SK-N-SH treated with all-trans-retinoic acid at 6 μM for 48 hours (cell line): ENCODE measurements at places on chromosomes 5 and 9.

DNA sequence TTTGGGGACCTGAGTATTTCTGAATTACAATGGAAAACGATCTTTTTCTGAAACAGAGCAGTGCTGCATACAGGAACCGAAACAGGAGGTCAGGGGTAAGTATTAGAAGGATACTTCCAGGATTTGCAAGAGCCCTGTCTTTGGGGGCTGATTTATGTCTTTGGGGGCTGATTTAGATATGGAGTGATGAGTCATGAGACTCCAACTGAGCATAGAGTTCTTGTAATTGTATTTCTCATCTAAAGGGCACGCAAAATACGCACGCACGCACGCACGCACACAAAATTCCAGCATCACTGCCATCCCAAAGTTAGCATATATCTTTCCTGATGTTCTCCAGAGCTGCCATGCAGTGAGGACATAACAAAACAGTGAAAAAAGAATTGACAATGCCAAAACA lies 414.8 kb upstream of the CCNH start:
- ATAC-seq = no peak

- ATAC-seq = peak; percentile 83
Measured at GRCh38 chr9:34929506-34930102, 28.5 kb upstream of the PHF24 start.

GRCh38 chr5:151233616-151234085 lies 9.8 kb upstream of the CCDC69 start:
- no peak for ATAC-seq

- ATAC-seq = peak; percentile 27; the same call in 2 of the 3 replicates
Measured at GRCh38 chr9:122040561-122041242, 52.4 kb downstream of the TTLL11 start.

DNA sequence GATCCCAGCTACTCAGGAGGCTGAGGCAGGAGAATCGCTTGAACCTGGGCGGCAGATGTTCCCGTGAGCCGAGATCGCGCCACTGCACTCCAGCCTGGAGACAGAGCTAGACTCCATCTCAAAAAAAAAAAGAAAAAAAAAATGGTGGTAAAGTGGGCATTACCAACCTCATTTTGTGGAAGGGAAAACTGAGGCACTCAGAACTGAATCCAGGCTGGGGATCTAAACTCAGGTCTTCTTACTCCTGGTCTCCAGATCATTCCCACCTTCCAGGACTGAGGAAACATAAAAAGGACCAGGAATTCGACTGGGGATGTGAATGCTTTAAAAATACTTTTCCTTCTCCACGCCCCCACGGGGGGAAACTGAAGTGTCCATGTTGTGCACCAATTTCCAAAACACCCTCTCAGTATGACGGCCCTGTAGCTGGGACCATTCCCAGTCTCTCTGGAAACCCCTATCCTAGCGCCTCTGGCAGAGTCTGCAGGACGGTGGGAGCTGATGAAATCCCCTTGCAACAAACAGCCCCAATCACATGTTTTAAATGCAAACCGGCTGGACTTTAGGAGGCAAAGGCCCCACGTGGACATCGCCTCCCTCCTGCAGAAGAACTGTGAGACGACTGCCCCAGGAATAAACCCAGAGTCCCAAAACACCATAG lies 8.9 kb upstream of the AKNA start:
- no peak for ATAC-seq

DNA sequence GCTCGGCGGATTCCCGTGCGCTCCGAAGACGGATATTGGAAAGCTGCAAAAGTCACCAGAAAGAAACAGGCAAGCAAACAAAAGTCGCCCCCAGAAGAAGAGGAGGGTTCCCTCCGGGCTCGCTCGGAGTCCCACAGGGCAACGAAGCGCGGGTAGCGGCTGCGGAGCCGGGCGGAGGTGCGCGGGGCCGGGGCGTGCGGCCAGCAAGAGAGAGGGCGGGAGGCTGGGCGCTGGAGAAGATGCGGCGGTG lies at the start of gene FBN2:
Gene FBN2 (minus strand): TSS at position 246 of the 250 bp plus-strand sequence. CDS start 642 bp downstream, outside the sequence.
- ATAC-seq = no peak

DNA sequence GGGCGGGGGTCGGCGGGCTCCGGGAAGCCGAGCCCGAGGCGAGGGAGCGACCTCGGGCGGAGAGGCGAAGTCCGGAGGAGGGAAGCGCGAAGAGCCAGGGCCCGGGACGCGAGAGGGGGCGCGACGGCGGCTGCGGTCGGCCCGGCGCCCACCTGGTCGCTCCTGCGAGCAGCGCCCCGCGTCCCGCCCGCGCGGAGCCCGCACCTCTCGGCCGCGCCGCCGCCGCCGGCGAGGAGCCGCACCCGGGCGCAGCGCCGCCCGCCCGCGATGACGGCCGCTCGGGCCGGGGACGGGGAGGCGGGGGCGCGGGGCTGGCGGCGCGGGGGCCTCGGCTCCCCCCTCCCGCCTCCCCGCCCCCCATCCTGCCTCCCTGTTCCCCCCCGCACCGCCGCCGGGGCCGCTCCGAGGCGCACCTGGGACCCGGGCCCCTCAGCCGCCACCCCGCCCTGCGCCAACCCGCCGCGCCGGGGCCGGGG lies 2.6 kb downstream of the NR5A1 start:
- ATAC-seq = no peak

DNA sequence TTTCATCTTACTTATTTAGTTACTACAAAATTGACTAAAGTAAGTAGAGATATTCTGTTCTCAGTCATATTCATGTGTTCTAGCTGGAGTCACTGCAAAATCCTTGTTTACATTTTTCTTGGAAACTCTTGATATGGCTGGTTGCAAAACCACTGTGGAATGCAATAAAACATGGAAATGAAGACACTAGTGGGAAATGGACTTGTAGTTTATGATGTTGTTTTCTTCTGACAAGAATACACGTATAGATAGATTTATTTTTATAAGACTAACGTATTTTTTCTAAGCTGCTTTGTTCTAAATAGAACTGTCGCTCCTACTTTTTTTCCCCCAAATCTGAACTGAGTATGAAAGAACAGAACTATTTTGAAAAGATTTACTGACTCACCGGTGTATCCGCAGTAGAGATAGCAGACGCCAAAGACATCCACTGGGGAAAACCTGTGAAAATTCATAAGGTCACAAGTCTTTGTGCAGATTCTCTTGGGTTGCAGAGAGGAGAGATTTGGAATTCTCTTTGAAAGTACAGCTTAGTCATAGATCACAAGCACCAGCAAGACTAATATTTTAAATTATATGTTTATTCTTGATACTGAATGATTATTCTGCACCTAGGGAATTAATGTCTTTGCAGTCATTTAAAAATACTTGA lies 119.6 kb upstream of the TAF11L2 start:
- ATAC-seq = no peak

DNA sequence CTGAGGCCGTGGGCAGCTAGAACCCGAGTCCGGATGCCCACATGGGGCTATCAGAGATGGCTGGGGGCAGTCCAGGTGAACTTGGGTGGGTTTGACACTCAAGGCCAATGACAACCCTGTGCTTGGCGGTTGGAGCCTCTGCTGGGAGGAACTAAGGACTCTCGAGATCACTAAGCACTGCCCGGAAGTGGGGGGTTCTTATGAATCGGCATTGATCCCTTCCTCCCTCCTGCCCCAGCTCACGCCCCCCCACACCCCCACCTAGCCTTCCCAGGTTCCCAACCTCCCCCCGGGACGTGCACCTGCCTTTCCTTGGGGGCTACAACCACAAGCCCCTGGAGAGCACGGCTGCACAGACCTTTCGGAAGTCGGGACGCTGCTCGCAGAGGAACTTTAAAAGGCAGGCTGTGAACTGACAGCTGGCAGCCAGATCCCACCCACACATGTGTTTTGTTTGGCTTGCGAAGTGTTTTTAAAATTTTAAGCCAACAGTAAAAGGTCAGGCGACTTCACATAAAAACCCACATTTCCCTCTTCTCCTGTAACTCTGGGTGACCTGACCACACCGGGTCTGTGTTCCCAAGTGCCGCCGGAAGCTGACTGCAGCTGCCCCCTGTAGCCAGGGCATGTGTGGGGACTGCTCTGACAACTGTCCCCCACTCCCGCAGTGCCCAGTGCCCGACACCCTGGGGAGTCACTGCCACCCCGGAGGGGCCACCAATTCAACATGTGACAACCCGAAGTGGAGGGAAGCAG lies 5.1 kb upstream of the RALGDS start:
- ATAC-seq = no peak

- ATAC-seq = peak; percentile 47; the same call in 1 of the 3 replicates
Measured at GRCh38 chr9:89750117-89750791, 145.4 kb downstream of the GADD45G start.

GRCh38 chr9:93237540-93237939 lies 53.6 kb downstream of the WNK2 start:
- no peak for ATAC-seq

- no peak for ATAC-seq
Measured at GRCh38 chr5:127571314-127572131, 54.1 kb downstream of the PRRC1 start.

DNA sequence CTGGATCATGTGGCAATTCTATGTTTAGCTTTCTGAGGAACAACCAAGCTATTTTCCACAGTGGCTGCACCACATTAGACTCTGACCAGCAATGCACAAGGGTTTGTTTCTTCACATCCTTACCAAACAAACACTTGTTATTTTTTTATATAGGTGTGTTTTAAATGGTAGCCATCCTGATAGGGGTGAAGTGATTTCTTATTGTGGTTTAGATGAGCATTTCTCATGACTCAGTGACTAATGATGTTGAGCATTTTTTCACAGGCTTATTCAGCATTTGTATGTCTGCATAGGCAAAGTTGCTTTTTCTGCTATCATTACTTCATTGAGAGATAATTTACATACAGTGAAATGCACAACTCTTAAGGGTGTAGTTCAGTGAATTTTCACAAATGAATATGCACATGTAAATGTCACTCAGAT lies 36.0 kb downstream of the ANKRD33B start:
- no peak for ATAC-seq

- ATAC-seq = peak; percentile 42; the same call in 1 of the 3 replicates
Measured at GRCh38 chr5:102536323-102536928, 37.6 kb upstream of the SLCO6A1 start.

GRCh38 chr5:58246461-58246944 lies 213.4 kb downstream of the PLK2 start:
- peak; percentile 79 for ATAC-seq

- ATAC-seq = no peak; the same call in 2 of the 3 replicates
Measured at GRCh38 chr9:137454597-137455358, 4.4 kb downstream of the NSMF start.

- 0 out of 3 replicates have a peak, but pooled peaks have one; percentile 14 for ATAC-seq
Measured at GRCh38 chr9:3873818-3874217, 348.0 kb upstream of the RFX3 start.

DNA sequence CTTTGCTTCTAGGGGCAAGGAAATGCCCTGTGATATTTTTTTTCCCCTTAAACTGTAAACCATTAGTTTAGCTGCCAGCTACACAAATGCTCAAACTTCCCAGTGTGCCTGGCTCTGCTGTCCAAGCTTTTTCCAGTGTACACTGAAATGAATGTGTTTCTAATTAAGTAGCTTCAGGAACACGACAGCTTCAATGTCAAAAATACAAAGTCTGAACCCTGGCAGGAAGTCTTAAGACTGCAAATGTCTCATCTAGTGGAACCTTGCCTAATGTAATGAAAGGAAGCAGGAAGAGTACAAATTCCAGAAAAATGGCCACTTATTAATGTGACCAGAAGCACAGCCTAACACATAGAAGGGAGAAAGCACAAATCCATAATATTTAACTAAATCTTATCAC lies 255.2 kb downstream of the CRB2 start:
- peak; percentile 82 for ATAC-seq

DNA sequence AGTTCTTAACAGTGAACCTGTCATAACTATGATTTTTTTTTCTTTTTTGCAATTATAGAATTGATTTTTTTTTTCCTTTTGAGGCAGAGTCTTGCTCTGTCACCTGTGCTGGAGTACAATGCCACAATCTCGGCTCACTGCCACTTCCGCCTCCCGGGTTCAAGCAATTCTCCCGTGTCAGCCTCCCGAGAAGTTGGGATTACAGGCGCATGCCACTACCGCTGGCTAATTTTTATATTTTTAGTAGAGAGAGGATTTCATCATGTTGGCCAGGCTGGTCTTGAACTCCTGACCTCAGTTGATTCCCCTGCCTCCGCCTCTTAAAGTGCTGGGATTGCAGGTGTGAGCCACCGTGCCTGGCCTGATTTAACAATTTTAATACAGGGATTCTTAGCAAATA lies 21.4 kb downstream of the UGCG start:
- ATAC-seq = no peak

DNA sequence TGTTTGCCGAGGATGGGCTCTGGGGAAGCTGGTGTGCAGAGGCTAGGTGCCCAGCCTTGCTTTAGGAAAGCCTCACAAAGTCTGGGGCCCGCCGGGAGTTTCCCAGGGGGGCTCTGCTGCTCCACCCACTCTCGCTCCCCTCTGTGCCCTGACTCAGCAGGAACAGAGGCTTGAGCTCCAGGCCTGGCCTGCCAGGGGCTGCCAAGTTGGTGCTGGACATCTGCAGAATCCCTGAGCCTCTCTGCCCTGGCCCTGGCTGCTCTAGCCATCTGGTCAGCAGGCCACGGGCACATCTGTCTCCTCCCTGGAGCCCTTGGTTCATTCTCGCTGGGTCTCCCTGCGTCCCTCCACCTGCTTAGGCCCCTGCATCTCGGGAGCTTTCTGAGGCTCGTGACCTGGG lies 647 bp upstream of the ADAMTSL2 start:
- peak; percentile 41 for ATAC-seq

DNA sequence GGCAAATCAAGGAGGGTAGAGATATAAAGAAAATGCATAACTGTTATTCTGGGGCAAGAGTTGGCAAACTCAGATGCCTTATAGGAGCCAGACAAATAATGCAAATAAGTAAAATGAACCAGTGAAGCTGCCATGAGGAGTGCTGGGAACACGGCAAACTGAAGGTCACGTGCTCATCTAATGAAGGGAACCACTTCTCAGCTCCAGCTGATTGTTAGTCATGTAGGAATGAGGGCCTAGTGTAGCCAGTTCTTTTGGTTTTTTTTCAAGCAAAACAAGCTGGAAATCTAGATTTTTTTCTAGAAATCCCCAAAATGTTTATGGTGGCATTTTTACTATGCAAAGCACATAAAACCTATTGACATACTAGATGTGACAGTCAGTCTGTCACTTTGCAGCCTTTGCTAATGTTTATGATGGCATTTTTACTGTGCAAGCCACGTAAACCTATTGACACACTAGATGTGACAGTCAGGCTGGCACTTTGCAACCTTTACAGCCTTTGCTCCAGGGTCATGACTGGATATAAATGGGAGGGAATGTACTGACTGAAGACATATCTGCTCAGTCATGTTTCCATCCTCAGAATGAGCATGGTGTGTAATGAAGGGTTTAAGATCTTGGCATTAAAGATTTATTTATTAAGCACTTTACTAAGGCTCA lies 39.4 kb downstream of the RUSC2 start:
- ATAC-seq = no peak

DNA sequence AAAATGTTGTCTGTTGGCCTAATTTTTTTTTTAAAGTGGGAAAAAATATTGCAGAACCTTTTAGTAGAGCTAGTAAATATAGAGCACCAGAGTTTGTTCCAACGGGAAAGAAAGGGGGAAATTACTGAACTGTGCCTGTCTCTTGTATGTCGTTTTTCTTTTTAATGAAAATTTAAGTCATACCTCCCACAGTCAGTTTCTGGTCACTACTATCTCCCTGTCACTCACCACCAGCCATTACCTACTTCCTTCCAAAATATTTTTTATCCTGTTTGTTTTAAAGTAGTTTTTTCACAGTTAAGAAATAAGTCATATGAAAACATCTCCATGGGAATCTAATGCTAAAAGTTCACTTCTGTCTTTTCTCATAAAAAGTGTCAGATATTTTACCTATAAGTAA lies 21.3 kb downstream of the GPR151 start:
- no peak for ATAC-seq
